CD4-positive, alpha-beta T cell treated with Interleukin-15 for 4 hours (primary cell): ENCODE measurements at places on chromosomes 13 and 19.

DNA sequence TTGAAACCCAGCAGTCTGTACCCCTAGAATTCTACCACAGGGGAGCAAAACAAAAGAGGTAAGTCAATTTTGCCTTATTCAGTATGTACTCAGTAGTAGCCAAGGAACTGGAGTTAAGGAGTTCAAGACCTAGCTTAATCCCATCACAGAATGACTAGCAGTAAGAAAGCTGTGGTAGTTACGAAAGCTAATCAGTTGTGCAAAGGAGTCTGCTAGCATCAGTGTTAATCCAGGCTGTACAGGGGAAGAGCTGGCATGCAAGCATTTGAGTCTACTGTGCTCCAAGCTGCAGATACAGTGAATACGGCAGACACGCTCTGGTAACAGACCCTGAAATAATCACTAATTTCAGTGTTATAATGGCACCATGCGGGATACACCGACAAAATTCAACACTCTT is 4.7 kb downstream of the DNMT1 start:
- no peak for DNase-seq

DNA sequence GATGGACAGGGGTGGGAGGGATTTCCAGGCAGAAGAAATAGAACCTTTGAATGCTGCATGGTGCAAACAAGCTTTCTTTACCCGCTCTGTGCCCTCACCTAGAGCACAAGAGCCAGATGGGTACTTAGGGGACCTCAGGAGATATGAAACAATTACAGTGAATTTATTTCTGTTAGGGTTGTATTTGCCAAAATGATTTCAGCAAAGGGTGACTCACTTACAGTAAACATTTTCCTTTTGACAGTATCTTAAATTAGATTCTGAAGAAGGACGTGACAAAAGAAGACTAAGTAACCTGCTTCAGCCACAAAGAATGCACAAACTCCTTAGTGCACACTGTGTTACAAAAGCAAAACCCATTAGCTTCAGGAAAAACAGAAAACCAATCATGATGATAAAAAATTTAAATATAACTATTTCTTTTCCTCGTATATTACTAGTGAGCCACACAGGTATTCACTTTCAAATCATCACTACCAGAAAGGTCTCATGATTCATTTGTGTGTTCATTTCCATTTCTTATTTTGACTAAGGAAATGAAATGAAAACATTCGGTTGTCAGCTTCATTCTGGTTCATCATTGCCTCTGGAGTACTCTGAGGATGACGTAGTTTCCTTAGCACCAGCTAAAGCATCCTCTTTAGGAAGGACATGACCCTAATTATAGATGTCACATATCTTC is 158.8 kb downstream of the NHLRC3 start:
- no peak for DNase-seq

GRCh38 chr13:85427416-85427815 is 371.8 kb downstream of the SLITRK6 start:
- no peak for DNase-seq

DNA sequence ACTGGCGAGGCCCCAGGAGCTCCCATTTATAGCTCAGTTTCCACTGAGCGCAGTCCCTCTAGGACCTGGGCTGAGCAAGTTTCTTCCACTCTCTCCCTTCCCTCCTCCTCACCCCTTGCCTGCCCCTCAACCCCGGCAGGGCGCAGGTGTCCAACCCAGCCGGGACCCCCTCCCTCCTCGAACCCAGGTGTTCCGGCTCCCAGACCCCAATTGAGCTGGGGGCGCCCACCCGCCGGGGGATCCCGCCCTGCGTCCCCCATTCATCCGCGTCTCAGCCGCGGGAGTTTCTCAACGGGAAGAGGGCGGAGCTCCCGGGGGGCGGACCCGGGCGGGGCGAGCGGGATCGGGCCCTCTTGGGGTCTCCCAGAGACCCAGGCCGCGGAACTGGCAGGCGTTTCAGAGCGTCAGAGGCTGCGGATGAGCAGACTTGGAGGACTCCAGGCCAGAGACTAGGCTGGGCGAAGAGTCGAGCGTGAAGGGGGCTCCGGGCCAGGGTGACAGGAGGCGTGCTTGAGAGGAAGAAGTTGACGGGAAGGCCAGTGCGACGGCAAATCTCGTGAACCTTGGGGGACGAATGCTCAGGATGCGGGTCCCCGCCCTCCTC is at the start of gene KIRREL2:
KIRREL2 (plus strand) TSS at position 366 of the 604 bp plus-strand sequence; CDS start at position 575, 209 bp downstream.
- peak; percentile 1 for DNase-seq

GRCh38 chr19:38683393-38684077 is 36.1 kb downstream of the ACTN4 start:
- peak; percentile 74 for DNase-seq

GRCh38 chr13:52359534-52359933 is 46.4 kb downstream of the THSD1 start:
- DNase-seq = no peak

- DNase-seq = peak; percentile 74
Observed at GRCh38 chr19:49937750-49938381, 8.6 kb upstream of the NUP62 start.

- no peak for DNase-seq
Observed at GRCh38 chr13:100890645-100891044, 216.1 kb upstream of the TMTC4 start.

GRCh38 chr19:49422407-49423070 is 702 bp downstream of the PTH2 start:
- peak; percentile 38 for DNase-seq

DNA sequence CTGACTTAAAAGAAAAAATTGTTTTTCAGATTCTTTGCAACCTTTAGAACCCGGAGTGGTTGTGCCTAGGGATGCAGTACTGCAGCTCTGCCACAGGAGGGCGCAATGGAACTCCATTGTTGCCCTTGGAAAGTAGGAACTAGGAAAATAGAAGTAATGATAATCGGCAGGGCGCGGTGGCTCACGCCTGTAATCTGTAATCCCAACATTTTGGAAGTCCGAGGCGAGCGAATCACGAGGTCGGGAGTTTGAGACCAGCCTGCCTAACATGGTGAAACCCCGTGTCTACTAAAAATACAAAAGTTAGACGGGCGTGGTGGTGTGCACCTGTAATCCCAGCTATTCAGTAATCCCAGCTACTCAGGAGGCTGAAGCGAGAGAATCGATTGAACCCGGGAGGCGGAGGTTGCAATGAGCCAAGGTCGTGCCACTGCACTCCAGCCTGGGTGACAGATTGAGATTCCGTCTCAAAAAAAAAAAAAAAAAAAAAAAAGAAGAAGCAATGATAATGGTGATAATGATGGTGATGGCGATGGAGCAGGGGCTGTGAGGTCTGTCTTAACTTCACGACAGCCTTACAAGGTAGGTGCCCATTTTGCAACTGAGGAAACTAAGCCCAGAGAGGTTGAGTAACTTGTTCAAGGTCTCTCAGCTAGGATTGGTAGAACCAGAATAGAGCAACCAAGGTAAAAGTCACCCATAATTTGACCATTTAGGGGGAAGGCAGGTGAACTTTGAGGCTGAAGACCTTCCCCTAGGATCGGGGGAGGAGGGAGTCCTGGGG is 5.5 kb upstream of the ADAMTS10 start:
- DNase-seq = peak; percentile 60

DNA sequence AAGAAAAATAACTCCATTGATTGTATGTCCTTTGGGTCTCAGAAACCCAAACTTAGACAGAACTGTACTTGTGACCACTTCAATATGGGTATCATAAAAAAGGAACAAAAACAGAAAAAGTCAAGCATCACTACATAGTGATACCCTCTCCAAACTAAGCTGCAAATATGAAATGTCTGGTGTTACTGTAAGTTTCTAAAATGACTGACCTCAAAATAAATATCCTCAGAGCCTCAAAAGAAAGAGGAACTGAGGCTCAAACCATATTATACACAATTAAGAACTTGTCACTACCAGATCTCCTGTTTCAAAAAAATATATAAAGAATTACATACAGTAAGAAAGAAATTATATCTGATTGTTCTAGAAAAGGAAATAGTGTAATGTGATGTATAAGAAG is 787.9 kb upstream of the KLHL1 start:
- DNase-seq = no peak

DNA sequence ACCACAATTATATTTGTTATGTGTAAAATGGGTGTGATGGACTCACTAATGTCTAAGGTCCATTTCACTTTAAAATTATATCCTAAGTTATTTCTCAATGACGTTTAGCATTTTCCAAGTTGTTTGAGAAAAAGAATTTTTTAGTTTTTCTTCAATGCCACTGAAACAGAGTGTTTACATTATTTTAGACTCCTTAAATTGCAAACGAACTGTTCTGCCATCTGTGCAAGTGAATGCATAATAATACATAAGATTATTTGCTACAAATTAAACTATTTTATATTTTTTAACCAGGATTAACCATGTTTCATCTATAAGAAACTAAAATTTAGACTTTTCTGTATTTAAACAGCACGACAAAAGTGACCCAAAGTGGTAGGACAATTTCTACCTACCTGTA is 425.4 kb downstream of the NDFIP2 start:
- DNase-seq = no peak

DNA sequence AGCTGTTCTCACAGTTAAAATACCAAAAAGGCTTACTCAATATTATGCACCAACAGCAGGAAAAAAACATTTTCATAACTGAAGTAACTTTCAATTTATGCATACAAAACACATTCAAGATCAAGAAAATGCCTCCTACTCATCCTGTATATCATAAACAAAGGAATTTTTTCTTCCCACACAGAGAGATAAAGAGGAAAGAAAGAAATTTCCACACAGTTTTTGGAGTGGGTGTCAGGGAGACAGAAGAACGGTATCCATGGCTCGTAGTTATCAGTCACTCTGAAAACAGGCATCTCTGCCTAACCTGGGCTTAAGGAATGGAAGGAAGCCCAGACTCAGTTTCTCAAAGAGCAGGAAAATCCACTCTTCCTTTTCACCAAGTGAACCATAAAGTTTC is 92.4 kb upstream of the SIAH3 start:
- DNase-seq = no peak

DNA sequence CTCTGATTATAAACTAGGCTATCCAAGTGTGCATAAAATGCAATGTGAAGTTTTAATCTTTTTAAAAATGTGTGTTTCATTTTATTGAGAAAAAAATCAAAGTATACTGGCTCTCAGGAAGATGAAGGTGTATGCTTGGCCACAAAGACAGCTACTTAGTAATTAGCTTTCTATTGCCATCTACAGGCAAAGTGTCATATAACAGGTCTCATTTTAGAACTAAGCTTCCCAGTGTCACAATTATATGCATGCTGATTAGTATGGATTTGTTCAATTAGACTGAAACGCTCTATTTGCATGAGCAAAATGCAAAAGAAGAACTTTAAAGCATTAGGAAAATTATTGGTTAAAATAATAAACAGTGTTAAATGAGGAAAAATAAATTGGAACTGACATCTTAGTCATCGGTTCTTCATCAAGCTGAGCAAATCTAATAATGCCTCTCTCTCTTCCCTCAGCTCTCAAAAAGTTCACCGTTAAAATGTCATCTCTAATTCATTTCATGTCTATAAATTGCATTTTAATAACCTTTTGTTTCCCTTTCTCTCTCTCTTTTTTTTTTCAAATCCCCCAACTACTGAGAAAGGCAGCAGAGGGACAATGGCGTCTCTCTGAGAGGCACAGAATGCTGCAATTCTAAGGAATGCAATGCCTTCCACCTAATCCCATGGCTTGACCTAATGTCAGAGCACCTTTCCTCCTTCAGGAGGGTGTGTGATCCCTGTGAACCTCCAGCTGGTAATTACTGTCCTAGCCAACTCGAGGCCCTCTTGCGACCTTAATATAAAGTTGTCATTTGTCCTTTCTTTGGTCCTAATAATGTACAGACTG is 313.1 kb upstream of the MAB21L1 start:
- no peak for DNase-seq

GRCh38 chr13:71864094-71864985 is 2.7 kb downstream of the DACH1 start:
- DNase-seq = no peak

DNA sequence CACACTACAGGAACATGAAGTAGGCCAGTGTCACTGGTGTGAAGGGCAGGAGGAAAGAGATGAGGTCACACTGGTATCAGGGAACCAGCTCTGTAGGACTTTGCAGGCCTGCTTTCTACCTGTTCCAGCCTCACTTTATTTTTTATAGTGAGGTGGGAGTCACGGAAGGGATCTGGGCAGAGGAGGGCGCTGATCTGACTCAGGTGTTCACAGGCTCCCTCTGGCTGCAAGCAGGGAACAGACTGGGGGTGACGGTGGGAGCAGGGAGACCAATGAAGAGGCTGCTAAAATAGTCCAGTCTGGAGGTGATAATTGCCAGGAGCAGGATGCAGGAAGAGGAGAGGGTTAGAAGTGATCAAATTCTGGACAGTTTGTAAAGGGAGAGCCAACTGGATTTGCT is 2.8 kb downstream of the THAP8 start:
- DNase-seq = no peak

GRCh38 chr19:35267353-35267817 is 1.4 kb upstream of the USF2 start:
- DNase-seq = peak; percentile 22

GRCh38 chr13:97856304-97856675 is 97.2 kb upstream of the IPO5 start:
- DNase-seq = no peak

GRCh38 chr19:47111682-47112165 is 1.9 kb downstream of the ZC3H4 start:
- DNase-seq = no peak

DNA sequence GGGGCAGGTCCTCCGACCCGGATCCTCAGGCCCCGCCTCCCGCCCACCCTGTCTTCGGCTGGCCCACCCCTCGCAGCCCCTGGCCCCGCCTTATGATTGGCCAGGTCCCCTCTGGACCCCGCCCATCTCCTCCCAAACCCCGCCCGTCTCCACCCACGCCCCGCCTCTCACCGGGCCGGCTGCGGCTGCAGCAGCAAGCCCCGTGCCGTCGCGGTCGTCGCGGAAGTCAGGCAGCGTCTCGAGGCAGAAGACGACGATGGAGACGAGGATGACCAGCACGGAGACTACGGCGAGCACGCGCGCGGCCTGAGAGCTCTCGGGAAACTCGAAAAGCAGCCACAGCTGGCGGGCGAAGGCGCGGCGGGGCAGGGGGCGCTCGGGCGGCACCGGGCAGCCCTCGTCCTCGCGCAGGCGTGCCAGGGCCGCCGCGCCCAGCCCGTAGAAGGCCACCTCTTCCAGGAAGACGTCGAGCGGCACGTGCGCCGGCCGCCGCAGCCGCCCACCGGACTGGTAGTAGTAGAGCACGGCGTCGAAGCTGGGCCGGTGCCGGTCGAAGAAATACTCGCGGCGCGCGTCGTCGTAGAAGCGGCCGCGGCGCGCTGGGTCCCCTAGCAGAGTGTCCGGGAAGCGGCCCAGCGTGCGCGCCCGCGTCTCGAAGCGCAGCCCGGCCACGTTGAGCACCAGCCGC is 495 bp downstream of the KCNA7 start:
- no peak for DNase-seq

GRCh38 chr19:36686365-36687213 is 823 bp upstream of the ZNF567 start:
- no peak for DNase-seq

- DNase-seq = no peak
Observed at GRCh38 chr13:59951011-59951410, 212.7 kb downstream of the DIAPH3 start.

DNA sequence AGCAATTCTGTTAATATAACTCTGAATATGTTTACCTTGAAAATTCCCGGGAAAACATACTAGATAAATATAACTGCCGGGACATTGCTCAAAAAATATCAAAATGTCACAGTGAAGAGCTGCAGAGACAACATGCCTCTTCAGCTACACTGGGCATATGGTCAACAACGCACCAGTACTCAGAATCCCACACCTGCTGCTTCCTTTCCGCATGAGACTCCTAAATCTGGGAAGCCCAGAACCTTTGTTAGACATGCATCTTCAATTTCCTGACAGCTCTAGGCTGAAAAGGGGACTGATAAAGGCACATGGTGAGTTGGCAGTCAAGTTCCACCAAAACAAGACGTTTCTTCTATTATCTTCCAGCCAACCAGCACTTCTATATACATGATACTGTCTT is 53.7 kb downstream of the USP12 start:
- DNase-seq = no peak
